Eye (tissue), 1 donor: ENCODE measurements at places on chromosomes 4 and X.

GRCh38 chr4:73705056-73705432 is 35.3 kb upstream of the CXCL8 start:
- no peak for DNase-seq

DNA sequence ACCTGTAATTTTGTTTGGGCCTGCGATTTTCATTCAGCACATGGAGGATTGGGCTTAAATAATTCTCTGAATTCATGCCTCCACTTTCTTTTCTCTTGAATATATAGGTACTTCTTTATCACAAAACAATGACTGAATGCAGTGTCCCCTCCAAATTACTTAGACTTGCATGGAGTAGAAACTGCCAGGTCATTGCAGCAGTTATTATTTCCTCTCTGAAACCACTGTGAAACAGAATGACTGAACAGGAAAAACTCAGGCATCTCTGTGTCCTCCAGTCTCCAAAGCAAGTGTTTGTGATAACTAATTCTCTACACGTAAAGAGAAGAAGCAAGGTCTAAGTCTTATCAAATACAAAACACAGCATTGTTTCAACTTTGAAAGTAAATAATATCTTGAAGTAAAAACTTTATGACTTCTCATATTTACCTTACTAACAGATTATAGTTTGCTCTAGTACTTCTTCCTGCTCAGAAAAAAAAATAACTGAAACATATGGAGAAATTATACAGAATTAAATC is 144.5 kb upstream of the DIAPH2 start:
- no peak for DNase-seq

GRCh38 chrX:23953908-23954269 is 46.1 kb downstream of the CXorf58 start:
- no peak for DNase-seq

DNA sequence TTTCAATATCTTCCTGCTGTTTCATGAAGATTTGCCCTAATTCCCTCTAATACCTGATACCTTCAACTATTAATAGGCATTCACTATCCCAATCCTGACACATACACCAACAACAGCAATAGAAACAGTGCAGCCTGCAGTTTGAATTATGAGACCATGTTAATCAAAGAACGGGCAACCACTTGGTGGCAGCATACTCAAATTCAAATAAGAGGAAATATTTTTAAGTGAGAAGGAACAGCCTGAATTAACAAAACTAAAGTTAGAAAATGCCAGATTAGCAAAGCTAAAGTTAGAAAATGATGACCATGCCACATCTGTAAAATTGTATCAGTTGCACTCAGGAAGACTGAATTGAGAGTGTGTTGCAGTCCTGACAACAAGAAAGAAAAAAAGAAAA is 204.9 kb downstream of the SMARCA1 start:
- peak; percentile 5 for DNase-seq

DNA sequence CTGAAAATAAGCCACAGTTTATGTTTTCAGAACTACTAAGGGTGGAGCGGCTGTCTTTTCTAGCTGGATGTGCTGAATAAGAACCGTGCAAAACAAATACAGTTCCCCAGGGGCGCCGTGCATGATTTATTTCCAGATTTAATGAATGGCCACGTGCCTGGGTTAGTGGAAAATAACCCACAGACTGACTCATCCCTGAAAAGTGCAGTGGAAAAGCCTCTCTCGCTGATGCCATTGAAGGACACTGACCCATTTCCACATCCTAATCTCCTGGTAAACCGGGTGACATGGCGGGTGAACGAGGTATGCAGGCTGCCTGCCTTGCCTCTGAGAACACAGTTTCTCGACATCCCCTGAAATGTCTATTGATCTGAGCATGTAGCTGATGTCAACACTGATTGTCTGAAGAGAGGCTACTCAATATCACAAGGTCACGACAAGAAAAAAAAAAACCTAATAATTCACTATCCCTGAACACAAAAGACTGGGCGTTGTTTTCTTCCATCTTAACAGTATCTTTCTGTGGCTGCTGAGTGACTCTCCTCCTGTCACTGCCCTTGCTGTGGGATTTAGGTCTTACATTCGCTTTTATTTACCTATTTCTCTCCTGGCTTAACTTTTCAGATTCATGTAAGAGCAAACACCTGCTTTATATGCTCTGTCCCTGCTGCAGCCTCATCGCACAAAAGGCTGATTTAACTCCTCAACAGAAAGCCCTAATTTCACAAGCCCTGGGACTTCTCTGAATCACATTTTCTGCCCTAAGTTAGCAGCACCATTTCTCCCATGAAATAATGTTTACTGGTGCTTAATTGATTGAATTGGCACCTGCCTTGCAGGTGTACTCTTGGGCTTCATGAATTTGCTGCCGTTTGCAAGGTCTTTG is 76.9 kb upstream of the SCOC start:
- DNase-seq = peak; percentile 83

DNA sequence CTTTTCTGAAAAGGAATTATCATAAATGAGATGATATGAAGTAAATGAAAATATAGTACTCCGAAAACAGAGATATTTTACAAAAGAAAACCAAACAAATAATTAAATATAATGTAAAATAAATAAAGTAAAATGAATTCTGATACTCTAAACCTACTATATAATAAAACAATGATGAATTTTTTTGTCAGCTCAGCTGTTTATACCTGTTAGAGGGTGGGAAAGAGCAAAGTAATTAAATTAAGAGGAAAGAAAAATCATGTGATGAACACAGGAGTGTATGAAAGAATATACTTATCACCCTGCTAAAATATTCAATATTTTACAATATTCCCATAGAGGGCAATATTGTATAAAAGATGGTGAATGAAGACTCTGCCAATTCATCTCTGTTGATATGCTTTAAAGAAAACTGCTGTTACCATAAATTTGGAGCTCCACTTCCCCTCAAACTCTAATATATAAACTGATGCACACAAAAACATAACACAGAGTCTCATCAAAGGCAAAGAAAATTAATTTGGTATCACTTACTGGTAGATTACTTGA is 6.5 kb upstream of the NDST4 start:
- DNase-seq = peak; percentile 34

DNA sequence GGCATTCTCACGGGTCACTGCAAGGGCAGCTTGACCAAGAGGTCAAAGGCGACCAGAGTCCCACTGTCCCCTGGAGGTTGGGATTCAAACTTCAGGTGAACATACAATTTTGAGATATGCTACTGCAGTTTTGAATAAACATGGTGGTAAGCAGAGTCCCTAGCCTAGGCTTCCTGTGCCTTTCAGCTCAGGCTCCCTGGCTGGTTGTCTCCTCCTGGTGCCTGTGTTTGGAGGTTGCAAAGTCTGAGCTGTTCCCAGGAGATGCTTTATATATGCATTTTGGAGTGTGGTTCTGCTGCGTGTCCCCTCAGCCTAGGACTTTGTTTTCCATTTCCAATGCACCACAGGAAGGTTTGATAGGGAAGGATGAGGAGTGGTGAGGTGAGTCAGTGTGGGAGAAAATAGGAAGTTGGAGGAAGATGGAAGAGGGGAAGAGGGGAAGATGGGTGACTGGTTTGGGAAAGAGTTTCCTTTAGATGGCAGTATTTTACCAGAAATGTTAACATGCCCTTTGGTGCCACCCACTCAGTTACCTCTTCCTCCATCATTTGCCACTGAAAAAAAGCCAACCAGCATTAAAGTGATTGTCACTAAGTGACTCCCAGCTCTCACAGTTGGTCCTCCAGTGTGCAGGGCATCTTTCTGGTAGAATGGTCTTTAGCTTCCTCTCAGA is 211.7 kb upstream of the AGTR2 start:
- DNase-seq = no peak

GRCh38 chr4:185204238-185204910 is 574 bp upstream of the CFAP97 start:
- DNase-seq = peak; percentile 63

- peak; percentile 66 for DNase-seq
Observed at GRCh38 chrX:110795645-110796406, at the start of gene CHRDL1. TSS of gene CHRDL1 (minus strand) at chrX:110795817. CDS start at chrX:110792181, 3,636 bp downstream.

DNA sequence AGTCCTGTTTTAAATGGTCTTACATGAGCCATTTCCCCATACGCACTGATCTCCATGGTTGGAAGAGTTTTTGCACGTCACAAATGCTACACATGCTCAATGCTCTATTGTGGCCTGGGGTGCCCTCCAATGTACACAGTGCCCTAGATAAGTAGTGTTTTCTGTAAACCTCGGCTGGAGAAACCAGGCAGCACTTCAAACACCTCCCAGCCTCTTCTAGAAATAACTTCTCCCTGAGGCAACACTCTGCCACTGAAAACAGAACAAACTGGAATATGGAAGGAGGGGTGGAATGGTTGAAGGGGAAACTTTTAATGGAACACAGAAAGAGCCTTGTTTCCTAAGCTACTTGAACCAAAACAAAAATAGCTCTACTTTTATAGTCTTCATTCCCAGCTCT is 123.9 kb upstream of the CBR4 start:
- peak; percentile 22 for DNase-seq
